Activated naive CD4-positive, alpha-beta T cell treated with anti-CD3 and anti-CD28 coated beads, Interleukin-2, amount 50 U/mL, for 72 hours (primary cell): ENCODE measurements at places on chromosomes 12 and 14. TPM values are rescaled to one million over a fixed set of nuclear protein-coding genes. Genes with fewer than 3 reads are reported as not detected.

DNA sequence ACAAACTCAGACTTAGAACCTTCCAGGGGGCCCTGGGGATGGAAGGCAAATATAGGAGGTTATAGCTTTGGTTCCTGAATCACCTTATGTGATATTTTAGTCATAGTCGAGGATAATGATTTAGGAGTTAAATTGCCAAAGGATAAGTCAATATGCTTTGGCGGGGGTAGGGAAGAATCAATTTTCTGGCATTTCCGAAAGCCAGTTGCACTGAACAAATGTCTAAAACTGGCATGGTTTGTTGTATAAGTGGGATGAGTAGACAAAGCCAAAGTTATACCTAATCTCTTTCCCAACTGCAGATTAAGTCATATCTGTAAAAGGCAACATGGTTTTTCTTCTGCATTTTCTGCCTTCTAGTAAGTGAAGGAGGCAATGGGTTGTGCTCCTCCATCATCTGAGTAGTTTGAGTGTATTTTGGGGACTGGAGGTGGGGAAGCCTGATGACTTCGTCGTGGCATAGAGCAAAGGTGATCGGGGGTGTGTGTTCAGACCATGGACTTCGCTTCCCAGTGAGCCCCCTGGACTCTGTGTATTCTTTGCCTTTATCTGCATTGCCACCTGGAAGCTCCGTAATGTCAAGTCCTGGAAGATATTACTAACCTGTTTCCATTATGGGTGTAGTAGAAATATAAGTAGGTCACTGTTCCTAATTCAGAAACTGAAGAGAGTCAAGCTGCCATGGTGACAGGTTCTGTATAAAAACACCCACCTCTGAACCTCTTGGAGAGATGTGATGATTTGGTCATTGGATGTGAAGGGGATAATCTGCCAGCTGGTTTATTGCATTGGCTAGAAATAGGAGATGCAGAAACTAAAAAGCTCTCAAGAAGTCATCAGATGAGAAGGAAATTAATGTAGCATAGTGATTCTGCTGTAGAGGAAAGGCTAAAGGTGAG is 24.5 kb downstream of the PPFIBP1 start:
- DNase-seq, result no peak

DNA sequence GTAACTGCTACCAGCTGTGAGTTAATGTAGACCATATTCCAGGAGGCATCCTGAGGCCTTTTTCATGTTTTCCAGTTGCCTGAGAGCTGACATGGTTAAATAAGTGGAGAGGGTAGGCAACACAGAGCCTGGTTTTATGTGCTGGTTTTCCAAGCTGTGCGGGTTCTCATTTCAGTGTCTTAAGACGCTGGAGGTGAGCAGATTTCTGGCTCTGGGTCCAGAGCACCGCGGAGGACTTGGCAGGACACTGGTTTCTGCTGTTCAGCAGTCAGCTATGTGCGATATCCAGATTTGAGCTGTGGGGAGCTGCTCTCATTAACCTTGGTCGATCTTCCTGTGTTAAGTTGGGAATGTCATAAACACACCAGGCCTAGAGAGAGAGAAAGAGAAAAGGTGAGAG is 680.8 kb downstream of the BCL11B start:
- no peak for DNase-seq

DNA sequence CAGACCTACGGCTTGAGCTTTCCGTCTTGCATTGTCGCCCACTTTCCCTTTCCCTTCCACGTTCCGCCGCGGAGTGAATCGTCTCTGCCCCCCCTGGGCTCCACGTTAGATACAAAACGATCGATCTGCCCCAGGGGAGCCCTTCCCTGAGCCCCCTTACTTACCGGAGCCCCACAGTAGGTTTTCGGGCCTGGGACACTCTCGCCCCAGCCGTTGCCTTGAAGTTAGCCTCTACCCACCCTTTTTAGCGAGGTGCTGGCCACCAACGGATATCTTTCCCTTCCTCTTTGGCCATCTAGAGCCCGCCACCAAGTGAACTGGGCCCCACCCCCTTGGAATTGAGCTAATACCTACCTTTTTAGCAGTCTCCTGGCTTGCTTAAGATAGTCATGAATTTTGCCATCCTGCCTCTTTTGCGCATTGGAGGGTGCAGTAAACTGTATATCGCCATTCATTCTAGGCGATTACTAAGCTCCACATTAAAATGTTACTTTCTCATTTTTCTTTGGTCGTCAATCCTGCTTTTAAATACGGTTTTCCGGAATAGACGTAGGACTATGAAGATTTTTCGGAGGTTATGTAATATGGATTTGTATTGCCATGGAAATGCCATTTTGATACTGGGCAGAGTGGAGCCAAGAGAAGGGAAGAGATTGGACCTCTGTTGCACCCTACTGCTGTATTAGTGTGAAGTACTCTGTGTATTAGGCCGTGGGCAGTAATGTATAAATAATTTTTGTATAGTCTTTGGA is 764 bp downstream of the RBM25 start:
- no peak for DNase-seq

GRCh38 chr14:92207012-92207927 is 85.5 kb downstream of the CPSF2 start:
- DNase-seq, result no peak

DNA sequence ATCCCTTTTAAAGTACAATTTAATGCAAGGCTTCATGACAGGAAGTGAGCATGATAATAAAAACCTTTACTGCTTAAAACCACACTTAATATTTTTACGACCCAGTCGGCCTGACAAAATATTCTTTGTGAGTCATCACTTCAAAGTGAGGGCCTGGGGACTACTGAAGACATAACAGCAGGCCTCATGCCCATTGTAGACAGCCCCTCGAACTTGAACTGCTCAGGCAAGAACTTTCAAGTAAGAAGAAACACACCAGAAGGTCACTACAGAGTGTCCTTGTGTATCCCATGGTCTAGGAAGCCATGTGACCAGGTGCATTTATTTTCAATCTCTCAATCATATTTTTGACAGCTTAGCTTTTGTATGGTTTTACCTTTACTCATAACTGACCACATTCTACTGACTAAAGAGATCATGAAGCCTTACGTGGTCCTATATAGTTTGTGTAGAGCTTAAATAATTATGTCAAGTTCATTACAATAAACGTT is 61.4 kb upstream of the MANSC4 start:
- no peak for DNase-seq

Gene B4GALNT3
- 3.8 TPM for total RNA-seq

DNA sequence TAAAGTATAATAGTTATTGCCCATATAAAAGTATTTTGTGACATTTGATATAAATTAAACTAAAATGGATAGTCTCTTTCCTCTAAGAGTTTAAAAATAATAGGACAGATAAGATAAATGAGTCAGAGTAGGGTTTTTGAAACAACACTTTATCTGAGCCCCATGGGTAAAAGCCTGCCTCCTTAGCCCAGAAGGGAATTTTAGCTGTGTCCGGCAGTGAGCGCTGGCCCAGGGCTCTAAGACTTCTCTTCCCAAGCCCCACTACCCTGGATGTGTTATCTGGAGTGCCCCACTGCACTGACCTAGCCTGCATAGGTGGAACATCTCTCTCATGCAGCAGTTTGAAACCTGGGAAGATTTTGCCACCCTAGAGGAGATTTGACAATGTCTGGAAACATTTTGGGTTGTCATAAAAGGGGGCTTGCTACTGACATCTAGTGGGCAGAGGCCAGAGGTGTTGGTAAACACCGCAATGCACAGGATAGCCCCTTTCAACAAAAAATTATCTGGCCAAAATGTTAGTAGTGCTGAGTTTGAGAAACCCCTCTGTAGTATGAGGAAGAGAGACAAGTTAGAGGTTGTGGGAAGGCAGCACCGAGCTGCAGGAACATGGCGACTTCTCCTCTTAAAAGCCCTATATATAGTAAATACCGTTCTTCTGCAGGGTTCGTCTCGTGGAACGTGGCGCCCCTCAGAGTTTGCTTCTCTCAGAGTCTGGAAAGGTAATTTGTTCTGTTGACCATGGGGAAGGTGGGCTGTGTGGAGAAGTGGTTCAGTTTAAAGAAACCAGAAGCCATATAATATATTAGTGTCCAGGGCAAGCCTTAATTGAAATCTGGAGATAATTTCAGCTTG is 29.3 kb upstream of the ATF1 start:
- peak; percentile 12 for DNase-seq

- no peak for DNase-seq
Measured at GRCh38 chr12:121131941-121132341, 735 bp upstream of the P2RX7 start.

Gene KRT73
- 0.98 TPM for total RNA-seq

DNA sequence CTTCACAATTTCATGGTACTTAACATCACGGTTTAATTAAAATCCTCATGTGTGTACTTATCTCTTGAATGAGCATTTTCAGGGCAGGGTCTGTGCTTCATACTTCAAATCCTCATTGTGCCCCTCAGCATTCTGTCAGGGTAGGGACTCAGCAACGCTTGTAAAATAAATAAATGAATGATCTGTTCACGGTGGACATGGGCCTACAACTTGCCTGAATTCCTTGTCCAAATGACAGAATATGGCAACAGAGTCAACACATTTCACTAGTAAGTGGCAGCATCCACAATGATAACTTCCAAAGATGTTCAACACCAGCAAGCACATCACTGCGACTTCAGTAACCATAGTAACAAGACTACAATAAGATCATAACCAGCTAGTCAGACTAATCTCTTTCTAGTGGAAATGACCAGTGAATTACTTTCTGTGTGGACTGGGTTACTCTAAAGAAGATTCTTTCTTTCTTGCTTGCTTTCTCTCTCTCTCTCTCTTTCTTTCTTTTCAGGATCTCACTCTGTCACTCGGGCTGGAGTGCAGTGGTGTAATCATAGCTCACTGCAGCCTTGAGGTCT is 14.5 kb upstream of the GNPTAB start:
- DNase-seq, result no peak

DNA sequence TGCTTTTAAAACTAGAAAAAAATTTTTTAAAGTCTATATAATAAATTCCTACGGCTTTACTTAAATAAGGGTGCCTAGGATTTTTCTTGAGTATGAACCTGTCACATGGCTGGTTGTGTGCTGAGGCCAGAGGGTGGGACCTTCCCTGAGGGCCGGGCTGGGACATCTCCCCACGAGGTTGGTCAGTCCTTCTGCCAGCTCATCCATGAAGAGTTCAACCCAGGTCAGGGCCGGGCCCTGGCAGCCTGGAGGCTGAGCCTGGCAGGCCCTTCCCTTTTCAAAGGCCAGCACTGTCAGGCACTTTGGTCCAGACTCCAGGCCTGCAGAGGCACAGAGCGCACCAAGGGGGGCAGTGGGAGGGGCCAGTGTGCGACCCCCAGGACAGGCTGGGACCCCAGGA is 31.7 kb downstream of the TNFAIP2 start:
- no peak for DNase-seq

- no peak for DNase-seq
Measured at GRCh38 chr12:130483616-130484180, 146.0 kb downstream of the PIWIL1 start.

DNA sequence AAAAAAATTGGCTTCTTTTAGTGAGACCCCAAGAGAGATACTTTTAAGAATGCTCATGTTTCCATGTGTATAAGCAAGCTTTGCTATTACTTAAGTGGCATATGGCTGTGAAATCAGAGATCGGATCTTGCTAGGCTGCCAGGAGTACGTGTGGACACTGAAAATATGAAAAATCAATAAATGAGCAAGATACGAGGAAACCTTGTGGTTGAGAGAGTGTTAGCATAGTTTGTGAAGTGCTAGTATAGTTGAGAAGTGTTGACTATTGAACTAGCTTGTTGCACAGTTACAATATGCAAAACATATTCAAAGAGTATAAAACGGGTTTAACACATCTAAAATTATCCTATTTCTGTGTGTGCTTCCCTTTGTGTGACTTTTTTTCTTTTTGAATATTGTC is 230.9 kb upstream of the NOVA1 start:
- DNase-seq, result no peak

- DNase-seq, result no peak
Measured at GRCh38 chr14:92437729-92438285, 75.8 kb upstream of the RIN3 start.

GRCh38 chr14:90522571-90523191 is 125.9 kb downstream of the CALM1 start:
- no peak for DNase-seq

- DNase-seq, result no peak
Measured at GRCh38 chr14:64771161-64771560, 66.9 kb downstream of the PLEKHG3 start.

DNA sequence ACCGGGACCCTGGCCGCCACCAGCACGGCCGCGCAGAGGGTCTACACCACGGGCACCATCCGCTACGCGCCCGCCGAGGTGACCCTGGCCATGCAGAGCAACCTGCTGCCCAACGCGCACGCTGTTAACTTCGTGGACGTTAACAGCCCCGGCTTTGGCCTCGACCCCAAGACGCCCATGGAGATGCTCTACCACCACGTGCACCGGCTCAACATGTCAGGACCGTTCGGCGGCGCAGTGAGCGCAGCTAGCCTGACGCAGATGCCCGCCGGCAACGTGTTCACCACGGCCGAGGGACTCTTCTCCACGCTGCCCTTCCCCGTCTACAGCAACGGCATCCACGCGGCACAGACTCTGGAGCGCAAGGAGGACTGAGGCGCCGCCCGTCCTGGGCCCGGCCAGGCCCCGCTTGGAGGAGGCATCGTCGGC is 150.1 kb downstream of the EGLN3 start:
- DNase-seq, result no peak

DNA sequence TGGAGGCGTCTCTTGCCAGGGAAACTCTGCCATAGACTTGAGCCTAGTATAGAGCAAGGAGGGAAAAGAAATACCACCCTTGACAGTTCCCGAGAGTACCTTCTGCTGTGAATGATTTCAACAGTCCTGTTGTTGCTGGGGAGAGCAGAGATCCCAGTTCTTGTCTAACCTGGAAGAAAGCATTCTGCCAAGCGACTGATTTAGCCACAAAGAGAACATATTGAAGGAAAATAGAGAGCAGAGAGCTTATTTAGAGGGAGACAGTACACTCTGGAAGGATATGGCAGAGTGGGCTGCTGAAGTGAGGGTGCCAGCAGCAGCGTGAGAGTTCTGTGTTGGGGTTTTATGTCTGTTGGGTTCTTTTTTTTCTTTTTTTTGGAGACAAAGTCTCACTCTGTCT is 966.9 kb upstream of the TMEM132C start:
- no peak for DNase-seq

GRCh38 chr12:106022568-106023012 is 116.2 kb downstream of the NUAK1 start:
- no peak for DNase-seq
